ENCODE measurements at places on chromosomes 3 and 15. TPM values are rescaled to one million over a fixed set of nuclear protein-coding genes. Genes with fewer than 3 reads are reported as not detected.

DNA sequence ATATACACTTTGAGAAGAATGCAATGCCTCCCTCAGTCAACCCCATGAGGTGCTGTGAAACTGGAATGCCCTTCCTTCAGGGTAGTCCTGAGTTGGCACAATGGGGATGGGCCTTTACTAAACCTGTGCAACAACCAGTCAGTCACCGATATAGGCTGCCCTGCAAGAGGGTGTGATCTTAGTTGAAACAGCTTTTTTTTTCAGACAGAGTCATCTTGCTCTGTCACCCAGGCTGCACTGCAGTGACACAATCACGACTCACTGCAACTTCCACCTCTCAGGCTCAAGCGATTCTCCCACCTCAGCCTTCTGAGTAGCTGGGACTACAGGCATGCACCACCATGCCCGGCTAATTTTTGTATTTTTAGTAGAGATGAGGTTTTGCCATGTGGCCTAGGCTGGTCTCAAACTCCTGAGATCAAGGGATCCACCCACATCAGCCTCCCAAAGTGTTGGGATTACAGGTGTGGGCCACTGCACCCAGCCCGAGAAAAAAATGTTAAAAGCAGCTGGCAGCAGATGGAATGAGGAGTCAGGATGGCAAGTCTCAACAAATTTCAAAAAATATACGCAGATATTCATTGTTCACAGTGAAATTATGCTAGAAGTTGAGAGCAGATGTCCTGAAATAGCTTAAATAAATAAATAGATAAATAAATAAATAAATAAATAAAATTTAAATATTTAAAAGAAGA, 31.8 kb downstream of the MYO5A start:
- no peak for DNase-seq

- no peak for DNase-seq
Measured at GRCh38 chr3:197734667-197735318, 1.9 kb downstream of the RUBCN start.

The CEP152 gene
- total RNA-seq: 10.7 TPM

DNA sequence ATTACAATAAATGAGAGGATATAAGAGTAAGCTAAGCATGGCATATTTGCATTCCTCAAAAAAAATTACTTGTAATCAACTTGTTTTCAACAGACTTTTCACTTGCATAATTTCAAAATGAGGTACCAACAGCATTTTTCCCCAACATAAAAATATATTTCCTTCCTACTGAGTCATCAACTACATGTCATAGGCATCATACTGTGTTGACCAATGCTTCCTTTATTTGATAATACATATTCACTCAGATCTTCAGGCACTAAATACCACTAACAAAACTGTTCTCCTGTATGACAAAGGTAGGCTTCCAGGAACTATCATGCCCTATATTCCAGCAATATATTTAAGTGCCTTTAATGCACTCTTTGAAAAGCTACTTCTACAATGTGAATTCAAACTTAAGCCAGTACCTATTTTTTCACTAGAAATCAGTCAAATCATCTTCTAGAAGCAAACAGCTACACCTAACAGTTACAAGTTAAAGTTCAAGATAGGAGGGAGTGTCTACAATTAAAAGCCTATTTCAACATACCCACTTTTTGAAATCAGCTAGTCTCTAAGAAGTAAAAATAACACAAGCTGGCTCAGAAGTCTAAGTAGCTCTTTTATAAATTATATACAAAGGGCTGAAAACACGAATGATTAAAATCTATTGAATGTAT, 11.3 kb downstream of the ADAM10 start:
- DNase-seq: no peak

GRCh38 chr3:43968465-43968864, 273.2 kb upstream of the TOPAZ1 start:
- peak; percentile 60 for DNase-seq

- no peak for DNase-seq
Measured at GRCh38 chr15:36254426-36254825, 325.0 kb upstream of the CDIN1 start.

The GOLGA8G gene
- total RNA-seq: not detected

DNA sequence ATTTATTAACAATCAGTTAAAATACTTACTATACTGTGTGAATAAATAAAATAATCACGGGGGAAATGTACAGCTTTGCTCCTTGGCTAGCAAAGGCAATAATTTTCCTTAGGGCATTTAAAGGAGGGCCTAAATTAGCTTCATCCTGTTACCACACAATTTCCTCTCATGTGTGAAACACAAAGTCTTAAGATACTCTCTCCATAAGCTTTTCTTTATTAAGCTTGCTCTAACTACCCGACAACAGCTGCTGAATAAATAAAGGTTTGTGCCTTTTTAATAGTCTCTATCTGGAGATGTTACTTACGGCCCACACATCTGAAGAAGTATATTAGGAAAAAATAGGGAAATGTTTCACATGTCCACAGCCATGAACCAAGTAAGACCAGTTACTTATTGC, 29.7 kb downstream of the ZNF106 start:
- DNase-seq: no peak

DNA sequence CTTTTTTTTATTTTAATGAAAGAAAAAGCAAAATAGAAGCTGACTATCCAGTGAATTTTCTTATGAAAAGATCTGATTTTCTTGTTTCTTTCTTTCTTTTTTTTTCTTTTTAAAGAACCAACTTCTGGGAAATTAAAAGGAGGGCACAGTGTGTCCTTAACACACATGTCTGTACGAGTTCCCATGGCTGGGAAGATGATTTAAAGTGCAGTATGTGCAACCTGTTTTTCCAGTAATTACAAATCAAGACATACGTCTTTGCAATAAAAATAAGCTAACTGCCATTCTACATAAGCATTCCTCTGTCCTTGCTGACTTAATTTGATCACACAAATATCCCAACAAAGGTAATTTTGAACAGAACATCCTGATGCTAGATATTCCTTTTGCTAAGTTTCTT, 416.1 kb downstream of the ROBO1 start:
- DNase-seq: no peak

The LMLN gene
- total RNA-seq: 10.0 TPM

The RASGRF1 gene
- 0.05 TPM for total RNA-seq

DNA sequence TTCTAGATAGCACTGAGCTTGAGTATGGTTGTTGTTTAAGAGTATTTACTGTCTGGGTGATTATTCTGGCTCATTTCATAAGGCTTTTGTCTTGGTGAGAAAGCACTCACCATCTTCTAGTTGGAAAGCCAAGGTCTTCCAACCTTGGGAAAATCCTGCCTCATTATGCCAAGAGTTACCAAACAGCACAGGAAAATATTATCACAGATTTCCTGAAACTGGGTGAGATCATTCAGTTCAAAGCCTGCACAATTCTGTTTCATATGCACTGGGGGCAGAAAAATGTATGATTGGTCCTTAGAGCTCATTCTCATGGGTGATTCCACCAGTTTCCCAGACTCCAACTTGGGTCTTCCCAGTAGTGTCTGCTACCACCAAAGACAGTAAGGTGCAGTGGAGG, 291.8 kb downstream of the RORA start:
- no peak for DNase-seq

The GOLGA6A gene
- total RNA-seq: 0.25 TPM

GRCh38 chr3:197484204-197484901, 71.4 kb downstream of the BDH1 start:
- no peak for DNase-seq

DNA sequence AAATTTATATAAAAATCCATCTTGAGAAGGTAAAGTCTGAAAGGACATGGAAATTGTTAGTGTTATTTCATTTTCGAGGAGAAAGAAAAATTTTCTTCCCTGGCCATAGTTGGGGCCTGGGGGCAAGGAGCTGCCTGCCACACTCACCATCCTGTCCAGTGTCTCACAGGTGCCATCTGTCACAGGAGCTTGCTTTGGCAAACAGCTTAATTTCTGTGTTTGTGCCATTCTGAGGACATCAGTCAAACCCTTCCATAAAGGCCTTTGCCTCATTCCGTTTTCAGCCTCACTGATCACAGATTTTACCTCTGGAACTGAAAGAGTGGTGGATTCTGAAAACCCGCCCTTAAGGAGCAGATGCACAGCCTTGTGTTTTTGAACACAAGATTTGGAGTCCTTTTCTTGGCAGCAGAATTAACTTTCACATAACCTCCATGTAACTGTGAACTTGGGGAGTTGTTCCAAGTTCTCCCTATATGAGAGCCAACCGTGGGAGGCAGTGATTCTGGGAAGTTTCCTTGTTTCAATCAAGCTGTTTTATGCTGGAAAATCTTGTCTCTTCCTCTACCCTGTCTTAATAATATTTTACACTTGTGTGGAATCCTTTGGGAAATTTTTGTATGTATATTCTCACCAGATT, 254.7 kb downstream of the CACNA2D3 start:
- no peak for DNase-seq

- DNase-seq: no peak
Measured at GRCh38 chr3:59481776-59482400, 432.1 kb upstream of the CFAP20DC start.

DNA sequence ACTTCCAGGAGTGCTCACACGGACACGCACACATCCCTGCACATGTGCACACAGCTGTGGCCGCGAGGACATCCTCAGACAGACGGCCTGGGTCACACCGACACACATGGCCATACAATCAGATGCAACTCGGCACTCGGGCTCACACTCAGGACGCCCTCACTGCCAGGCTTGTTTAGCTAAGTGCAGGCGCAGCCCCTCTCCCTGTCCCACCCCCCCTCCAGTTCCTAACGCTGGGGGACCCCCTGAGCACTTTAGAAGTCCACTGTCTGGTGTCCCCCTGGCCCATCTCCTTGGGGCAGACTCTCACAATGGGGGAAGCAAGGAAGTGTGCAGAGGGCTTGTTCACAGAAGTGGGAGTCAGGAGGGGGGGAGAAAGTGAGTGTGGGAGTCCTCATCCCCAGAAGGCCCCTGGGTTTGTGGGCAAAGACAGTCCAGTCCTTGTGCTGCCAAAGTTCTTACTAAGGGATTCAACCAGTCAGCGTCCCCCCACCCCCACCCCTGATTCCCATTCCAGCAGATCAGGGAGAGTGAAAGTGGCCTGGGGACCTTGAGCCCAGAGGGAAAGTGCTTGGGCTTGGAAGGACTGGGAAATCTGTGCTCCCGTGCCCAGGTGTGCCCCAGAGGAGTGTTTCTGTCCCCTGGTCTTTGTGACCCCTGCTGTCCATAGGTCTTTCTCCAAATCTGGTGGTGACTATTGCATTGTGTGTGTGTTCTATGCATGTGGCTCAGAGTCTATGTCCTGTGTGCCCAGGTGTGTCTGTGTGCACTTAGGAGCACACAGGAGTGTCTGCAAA, 767 bp upstream of the GATA2 start:
- peak; percentile 67 for DNase-seq

- DNase-seq: no peak
Measured at GRCh38 chr3:45979378-45979777, 16.2 kb downstream of the FYCO1 start.

DNA sequence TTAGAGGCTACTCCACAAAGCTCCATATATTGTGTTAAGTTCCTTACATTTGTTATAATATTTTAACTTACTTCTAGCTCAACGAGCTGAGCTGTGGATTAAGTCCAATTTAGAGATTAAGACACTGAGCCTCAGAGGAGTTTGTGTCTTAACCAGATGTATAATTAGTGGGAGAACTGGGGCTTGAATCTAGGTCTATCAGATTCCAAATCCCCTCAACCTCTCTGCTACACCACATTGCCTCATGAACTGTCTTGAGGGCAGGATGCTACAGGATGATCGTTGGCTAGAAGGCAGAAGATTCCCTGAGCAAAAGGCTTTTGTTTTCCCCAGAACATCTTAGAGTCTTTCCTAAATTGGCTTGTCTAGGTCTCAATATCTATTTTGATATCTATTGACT, 890.8 kb downstream of the NAALADL2 start:
- DNase-seq: no peak

- DNase-seq: no peak
Measured at GRCh38 chr15:51600114-51600513, 22.5 kb downstream of the DMXL2 start.

- DNase-seq: no peak
Measured at GRCh38 chr15:86009727-86010126, 69.9 kb upstream of the AGBL1 start.

GRCh38 chr15:81092559-81092902, 41.5 kb upstream of the CFAP161 start:
- no peak for DNase-seq

The MUSTN1 gene
- total RNA-seq: 1.1 TPM

The GLT8D1 gene
- total RNA-seq: 60.6 TPM

- no peak for DNase-seq
Measured at GRCh38 chr15:63166219-63166618, 8.9 kb upstream of the RPS27L start.

- no peak for DNase-seq
Measured at GRCh38 chr15:75069301-75069925, 46.0 kb downstream of the PPCDC start.

DNA sequence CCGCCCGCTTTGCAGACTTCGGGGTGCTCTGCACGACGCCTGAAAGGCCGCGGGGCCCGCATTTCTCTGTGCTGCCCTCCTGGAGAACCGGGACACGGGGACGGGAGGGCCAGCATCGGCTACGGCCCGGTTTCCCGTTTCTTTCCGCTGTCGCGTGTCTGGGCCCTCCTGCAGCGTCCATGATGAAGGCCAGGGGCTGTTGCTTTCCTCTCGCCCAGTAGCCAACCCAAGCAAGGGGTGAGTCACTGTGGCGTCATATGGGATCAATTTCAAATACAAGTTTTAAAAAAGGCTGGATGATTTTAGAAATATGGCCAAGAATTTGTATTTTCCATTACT, 435 bp downstream of the SLC35G2 start:
- DNase-seq: peak; percentile 79

The CGNL1 gene
- 85.6 TPM for total RNA-seq

DNA sequence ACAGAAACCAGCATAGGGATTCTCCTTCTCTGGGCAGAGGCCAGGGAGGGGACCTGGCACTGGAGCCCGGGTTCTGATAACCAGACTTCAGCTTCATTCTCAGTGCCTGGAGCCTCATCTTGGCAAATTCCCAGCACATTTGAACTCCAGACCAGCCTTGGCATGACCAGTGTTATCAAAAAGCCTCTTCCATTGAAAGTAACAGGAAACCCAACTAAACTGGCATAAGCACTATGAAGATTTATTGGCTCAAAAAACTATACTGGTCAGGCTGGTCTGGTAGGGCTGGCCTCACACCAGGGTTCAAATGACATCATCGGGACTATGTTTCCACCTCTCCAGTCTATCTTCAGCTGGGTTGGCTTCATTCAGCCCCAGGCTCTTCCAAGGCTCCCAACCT, 48.1 kb upstream of the THUMPD3 start:
- DNase-seq: no peak

DNA sequence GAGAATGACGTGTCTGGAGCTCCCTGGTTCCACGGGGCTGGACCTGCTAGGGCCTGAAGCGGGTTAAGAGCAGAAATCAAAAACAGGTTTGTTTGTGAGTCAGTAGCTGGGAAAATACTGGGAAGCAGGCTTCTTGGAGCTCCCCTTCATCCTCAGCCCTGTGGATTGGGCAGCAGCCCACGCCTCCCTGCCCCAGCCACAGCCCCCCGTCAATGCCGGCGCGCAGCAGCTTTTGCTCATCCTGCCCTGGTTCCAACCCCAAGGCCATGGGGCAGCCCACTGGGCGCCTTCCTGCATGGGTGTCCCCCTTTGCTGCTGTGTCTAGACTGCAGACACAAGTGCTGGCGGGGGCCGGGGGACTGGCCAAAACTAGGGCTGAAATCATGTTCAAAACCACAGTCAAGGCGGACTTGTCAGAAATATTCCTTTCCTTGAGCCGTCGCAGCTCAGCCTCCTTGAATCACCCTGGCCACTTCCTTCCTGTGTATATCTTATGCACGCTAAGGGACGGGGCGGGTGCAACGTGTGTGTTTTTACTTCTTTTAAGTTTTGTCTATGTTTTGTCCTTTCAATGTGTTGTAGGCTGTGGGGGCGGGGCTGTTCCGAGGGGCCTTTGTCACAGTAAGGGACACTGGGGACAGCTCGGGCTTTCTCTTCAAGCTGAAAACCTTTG, 108.1 kb downstream of the KLF13 start:
- no peak for DNase-seq

GRCh38 chr3:52002748-52003147, 7.1 kb upstream of the RPL29 start:
- no peak for DNase-seq

Measured in endodermal cell (in vitro differentiated cells).